ENCODE measurements at places on chromosomes 6 and 20. TPM values are rescaled to one million over a fixed set of nuclear protein-coding genes. Genes with fewer than 3 reads are reported as not detected.

TUBB2B gene
- 665 TPM for total RNA-seq

FAM83B gene
- total RNA-seq, result not detected

DNA sequence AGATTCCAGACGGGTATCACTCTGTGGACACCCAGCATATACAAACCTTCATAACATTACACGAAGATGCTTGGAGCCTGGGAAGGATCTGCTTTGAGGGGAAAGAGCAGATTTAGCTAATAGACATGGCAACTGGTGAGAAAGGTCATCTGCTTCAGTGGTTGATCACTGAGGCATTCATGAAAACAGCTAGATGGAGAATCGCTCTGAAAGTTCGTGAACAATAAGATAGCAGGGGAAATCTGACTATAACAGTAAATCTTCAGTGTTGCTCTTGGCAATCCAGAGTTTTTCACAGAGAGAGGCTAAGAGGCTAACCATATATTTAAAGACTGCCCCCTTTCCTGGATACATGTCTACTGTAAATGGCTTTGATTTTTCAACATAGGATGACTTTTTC is 245.3 kb downstream of the FARS2 start:
- no peak for DNase-seq

SLC17A1 gene
- not detected for total RNA-seq

GRCh38 chr6:17703256-17703694 is 3.5 kb downstream of the NUP153 start:
- no peak for DNase-seq

DNA sequence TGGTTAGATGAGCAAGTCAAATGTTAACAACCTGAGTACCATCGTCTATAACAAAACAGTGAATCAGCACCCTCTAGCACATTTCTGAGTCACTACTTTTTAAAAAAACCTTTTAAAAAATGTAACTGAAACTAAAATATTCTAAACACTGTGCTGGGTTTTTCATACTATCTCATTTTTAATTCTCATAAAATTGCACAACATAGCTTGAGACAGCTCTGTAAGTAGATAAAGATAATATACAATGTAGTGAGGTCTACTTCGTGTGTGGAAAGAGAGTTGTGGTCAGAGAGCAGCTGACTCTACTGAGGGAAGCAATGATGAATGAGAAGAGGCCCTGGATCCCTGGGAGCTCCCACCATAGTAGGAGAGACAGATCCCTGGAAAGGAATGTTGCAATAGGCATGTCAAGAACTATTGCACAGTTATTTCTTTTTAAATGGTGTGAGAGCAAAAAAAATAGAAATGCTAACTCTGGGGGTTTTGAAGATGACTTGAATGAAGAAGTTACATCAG is 13.6 kb upstream of the CALHM6 start:
- no peak for DNase-seq

CRISP2 gene
- total RNA-seq, result not detected

DNA sequence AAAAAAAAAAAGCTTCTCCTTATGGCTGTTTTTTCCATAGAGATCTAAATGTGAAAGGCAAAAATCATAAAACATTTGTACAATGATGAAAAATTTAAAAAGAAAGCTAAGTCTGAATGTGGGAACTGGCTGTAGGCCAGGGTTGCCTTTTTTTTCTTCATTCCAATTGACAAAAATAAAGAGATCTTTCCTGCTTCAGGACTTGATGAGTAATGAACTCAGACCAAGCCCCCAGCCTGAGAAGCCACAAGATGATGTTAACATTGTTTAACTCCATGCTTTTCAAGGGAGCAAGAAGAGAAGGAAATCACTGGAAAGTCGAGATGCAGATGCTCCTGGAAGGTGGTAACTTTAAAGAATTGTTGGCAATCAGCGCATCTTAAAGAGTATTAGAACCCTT is 41.4 kb downstream of the TRMT6 start:
- no peak for DNase-seq

- peak; percentile 65 for DNase-seq
Measured at GRCh38 chr6:3456898-3457709, at the start of gene SLC22A23. Gene SLC22A23, minus strand, starts transcription at chr6:3457050. Its CDS starts 491 bp downstream, at chr6:3456559.

DNA sequence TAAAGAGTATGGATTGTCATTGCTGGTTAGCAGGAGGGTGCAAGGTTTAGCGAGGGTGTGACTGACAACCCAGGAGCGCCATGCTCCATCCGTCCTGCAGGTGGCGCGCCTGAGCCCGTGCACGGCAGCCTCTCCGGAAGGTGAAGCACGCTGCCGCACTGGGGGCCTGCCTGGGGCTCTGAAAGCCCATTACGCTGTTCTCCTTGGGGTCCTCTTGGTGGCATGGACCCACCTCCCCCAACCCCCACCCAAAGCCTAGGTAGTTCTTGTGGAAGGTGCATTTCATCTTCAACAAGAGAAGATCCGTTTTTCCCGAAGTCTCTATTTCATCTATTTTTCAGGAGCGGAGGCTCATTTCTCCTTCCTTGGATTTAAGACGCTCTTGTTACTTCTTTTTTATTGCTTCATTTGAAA is 197.4 kb upstream of the KCNG1 start:
- peak; percentile 59 for DNase-seq

METTL24 gene
- 3.6 TPM for total RNA-seq

DNA sequence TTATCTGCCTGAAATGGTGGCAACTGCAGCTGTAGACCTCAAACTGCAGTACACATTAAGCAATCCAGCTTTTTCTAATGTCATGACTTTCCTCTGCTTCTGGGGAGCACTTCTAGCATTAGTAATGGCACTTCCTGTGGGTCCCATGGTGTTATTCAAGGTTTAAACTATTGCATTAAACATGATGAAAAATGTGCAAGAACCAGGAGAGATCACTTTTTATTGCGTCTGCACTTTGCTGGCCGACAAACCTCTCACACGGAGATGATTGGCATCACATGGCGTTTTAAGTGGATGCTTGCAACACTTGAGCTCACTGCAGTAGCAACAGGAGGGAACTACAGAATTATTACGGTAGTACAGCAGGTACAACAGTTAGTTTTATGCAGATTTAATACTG is 148.4 kb downstream of the HIVEP2 start:
- DNase-seq, result no peak

DNA sequence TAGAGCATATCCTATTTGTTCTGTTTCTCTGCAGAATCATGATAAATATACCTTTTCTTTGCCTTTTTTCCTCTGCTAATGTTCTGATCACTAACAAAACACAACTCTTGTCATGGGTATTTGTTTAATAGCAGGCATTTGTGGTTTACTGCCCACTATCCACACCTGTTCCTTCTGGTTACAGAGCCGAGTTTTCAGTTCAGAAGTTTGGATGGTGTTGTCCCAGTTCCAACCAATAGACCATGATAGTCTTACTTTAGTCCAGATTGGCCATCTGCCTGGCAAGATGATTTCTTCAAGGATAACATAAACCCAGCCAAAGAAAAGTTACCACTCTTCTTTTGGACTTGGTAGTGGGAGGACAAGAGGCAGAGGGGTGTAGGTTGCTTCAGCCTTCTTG is 211.2 kb downstream of the TFAP2A start:
- DNase-seq, result no peak

TBX18 gene
- 0.47 TPM for total RNA-seq

PRR18 gene
- total RNA-seq, result 0.16 TPM

DNA sequence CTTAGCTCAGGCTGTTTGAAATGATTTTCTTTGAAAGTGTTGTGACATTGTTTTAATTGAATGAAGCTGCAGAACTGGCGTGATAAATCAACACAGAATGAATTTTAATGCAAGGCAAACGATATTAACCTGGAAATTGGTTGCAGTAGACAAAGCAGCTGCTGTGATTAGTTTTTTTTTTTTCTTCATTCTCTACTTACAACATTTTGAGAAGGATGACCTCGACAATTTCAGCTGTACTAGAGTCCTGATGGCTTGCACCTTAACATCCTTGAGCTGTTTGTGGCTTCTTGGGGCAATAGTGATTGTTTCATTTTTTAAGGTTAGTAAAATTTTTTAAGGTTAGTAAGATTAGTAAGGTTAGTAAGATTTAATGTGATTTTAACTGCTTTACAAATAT is 54.2 kb downstream of the QKI start:
- DNase-seq, result no peak

FAM209B gene
- total RNA-seq, result 0.55 TPM

DNA sequence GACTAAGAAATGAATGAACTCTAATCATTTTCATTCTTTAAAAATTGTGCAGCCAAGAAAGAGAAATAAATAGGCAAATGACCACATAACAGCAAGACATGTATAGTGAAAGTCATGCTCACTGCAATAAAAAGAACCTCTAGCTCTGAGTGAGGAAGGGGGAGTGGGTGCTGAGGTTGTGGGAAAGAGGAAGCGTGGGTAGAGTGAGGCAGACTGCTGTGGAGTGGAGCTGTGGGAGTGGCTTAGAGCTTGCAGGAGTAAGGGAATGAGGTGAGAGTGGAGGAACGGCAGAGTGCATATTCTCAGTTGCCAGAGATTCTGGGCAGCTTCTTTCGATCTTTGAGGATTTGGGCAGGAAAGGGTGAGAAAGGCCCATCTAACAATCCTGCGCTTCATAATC is 10.4 kb downstream of the DEFB129 start:
- no peak for DNase-seq

DNA sequence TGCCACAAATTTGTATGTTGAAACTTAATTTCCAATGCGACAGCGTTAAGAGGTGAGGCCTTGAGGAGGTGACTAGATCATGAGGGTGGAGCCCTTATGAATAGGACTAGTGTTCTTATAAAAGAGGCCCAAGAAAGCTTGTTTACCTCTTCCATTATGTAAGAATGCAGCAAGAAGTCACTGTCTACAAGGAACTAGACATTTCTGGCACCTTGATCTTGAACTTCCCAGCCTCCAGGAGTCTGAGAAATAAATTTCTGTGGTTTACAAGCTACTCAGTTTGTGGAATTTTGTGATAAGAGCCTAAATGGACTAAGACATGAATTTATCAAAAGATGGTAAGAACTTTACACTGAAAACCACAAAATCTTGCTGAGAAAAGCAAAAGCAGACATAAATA is 173.6 kb upstream of the SGK1 start:
- DNase-seq, result no peak

DNPH1 gene
- total RNA-seq, result 50.3 TPM

GRCh38 chr6:131937703-131938631 is 13.2 kb downstream of the CCN2 start:
- no peak for DNase-seq

DNA sequence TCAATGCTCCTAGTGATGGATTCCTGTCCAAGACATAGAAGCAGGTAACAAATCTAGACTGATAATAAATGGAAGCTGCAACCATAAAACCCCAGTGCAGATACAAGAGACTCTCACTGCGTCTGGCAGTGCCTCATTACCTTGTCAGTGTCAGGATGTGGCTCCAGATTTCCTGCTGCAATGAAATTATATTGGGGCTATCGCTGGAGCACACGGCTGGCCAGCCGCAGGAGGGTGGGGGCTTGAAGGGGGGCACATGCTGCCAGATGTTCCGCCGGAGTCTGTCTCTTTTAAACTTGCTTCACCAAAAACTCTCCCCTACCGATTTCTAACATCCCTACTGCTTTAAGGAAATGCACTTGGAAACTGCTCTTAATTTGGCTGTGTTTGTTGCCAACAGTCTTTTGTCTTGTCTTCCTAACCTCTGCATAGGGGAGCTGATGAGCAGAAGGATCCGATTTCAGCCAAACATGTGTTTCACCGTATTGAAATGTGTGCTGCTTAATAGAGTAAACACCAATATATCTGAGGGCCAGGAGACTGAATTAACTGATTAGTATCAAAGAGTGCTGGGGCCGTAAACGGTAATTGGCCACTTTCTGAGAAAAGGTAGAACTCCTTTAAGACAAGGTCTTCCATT is 102.2 kb upstream of the EXOC2 start:
- DNase-seq, result no peak

- no peak for DNase-seq
Measured at GRCh38 chr6:151002491-151002935, 137.0 kb downstream of the MTHFD1L start.

TREM1 gene
- total RNA-seq, result not detected

- DNase-seq, result no peak
Measured at GRCh38 chr6:132872923-132873322, 58.6 kb downstream of the RPS12 start.

ECT2L gene
- total RNA-seq, result not detected

- DNase-seq, result no peak
Measured at GRCh38 chr6:53333439-53334408, 15.0 kb downstream of the ELOVL5 start.

- no peak for DNase-seq
Measured at GRCh38 chr6:54291738-54292137, 16.5 kb upstream of the TINAG start.

GRCh38 chr6:137248702-137249101 is 29.5 kb upstream of the IFNGR1 start:
- no peak for DNase-seq

IMPG1 gene
- total RNA-seq, result not detected

DDO gene
- total RNA-seq, result not detected

SLC44A4 gene
- 0.32 TPM for total RNA-seq

PRSS35 gene
- total RNA-seq, result 3.9 TPM

EYA4 gene
- 0.86 TPM for total RNA-seq

DNA sequence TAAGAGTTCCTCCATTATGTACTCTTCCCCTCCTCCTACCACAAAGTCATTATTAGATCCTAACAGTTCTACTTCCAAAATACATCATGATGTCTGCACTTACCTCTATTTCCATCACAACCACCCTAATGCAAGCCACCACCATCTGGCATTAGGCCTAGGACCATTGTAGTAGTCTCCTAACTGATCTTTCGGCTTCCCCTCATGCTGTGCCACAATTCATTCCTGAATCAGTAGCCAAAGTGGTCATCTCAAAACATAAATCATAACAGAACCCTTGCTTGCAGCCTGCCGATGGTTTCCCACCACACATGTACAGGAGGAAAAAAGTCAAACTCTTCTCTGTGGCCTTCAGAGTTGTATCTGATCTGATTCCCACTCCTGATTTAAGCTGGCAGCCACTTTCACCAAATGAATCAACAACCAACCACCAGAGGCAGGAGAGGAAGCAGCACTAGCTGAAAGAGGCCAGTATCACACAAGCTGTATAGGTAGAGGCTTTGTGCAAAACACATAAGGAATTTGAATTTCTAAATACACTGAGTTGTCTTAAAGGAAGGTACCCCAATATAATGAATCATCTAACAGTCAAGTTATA is 26.1 kb downstream of the FAM184A start:
- DNase-seq, result no peak

All from neural crest cell (in vitro differentiated cells).